ENCODE measurements at places on chromosomes 5 and 9.

DNA sequence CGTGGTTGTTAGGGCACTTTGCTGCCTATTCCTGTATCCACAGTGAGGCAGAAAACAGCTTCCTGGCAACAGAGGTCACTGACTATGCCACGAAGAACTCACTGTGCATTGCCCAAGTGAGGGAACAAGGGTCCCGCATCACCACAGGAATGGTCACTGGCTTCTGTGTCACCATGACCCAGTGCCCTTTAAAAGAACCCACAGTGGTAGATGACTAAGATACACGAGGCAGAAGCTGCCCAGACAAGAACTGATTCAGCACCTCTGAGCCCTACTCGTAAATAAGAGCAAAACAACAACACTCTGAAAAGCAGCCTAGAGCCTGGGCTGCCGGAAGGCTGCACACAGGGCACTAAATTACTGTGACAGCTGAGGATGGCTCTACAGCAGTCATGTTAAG lies 236.6 kb upstream of the RASEF start:
- DNase-seq: no peak

DNA sequence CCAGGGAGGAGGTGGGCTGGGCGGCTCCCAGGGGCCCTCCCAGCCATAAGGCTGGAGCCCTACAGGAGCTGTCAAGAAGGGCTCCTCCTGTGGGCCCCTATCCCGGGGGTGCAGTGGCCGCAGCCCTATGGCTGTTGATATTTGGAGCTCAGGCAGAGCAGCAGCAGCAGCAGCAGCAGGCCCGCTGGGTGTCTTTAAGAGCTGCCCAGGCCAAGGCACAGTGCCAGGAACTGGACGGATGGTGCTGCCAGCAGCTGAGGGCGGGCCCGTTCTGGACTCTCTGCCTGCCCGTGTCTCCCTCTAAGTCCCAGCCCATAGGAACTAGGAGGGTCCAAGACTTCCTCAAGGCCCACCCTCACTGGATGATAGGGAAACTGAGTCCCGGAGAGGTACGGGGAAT lies 3.6 kb downstream of the AK1 start:
- DNase-seq: no peak

DNA sequence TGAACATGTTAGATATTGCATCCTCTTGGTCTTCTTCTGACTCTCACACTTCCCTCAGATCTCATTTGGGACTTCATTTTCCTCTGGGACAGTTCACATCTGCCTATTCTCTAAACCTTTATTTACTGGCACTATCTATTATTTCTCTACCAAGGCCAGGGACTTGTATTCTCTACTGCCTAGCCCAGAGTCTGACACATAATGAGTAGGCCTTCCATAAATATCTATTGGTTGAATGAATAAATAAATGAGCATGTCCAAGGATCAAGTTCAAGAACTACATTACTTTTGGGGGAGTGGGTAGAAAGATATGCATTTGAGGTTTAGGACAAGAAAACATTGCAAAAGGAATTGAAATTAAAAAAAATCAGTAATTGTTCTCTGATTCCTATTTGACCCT lies 250.3 kb downstream of the TRIM32 start:
- DNase-seq: no peak

GRCh38 chr9:14405176-14405706 lies 91.3 kb upstream of the NFIB start:
- DNase-seq: no peak

DNA sequence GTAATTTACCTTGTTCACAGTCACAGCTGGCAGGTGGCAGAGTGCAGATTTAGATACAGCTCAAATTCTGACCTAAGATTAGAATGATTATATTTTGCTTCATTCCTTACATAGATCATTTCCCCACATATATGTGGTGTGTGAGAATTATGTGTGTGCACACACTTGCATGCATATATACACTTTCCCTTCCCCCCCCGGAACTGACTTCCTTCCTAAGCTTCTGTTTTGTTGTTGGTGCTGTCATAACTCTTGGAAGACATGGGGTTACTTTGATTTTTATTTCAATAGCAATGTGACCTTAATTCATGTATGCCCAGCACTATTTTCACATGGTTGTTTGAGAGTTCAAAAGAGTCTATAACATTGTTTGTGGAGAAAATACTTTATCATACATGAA lies 112.8 kb downstream of the CMYA5 start:
- DNase-seq: no peak

DNA sequence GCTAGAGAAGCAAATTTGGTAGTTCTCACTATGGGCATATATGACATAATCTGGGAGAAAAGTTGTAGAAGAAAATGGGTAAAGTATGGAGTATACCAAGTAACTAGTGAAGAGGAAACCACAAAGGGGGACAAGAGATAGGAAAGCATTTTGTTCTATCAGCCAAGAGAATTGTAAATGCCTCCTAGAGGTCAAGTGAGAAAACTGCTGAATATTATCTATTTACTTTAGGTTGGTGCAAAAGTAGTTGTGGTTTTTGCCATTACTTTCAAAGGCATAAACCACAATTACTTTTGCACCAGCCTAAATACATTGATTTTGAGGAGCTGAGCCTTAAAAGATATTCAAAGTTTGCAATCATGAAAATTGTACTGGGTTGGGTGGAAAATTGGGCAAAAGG lies 126.7 kb upstream of the GRHPR start:
- no peak for DNase-seq

DNA sequence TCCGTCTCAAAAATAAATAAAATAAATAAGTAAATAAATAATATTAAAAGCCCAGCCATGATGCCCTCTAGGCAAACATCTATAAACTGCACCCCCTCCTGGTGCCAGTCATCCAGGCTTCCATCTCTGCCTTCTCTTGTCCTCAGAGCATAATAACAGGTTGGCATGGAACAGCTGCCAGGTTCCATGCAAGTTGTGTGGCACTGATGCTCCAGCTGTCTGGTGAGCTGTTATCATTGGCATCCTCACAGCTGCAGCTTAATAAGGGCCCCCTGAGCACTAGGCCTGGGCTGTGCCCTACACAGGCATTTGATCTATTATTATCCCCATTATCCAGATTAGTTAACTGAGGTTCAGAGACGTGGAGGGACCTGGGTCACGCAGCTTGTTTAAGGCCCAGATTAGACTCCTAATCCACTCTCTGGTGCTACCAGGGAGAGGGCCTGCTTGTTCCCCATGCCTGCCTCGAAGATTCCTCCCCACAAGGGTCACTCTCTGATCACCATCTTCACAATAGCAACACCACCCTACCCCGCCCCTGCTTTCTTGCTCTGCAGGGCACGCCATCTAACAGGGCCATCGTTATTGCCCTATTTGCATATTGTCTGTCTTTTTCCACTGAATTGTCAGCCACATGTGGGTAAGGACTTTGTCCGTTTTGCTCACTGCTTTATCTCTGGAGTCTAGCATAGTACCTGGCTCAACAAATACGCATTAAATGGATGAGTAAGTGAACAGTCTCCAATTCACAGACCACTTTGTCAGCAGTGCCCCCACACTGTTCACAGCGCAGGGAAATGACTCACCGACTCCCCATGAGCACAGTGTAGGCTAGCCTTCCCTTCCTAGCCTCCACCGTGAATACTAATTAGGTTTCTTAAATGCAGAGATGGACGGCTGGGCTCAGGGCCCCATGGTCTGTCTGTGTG lies 1.5 kb upstream of the DNM1 start:
- DNase-seq: no peak
